ENCODE measurements at places on chromosomes 7 and 10. TPM values are rescaled to one million over a fixed set of nuclear protein-coding genes. Genes with fewer than 3 reads are reported as not detected.

MPP7 gene
- total RNA-seq, result not detected

HGF gene
- total RNA-seq, result 33.2 TPM

PROSER2 gene
- total RNA-seq, result 45.7 TPM

CLCN1 gene
- total RNA-seq, result not detected

TASOR2 gene
- 21.4 TPM for total RNA-seq

H2BK1 gene
- total RNA-seq, result not detected

GSDME gene
- total RNA-seq, result 6.6 TPM

ZNF117 gene
- 3.0 TPM for total RNA-seq

GNG11 gene
- total RNA-seq, result 68.2 TPM

HOXA10 gene
- not detected for total RNA-seq

ACSM6 gene
- not detected for total RNA-seq

SPOCK2 gene
- total RNA-seq, result 0.26 TPM

HABP2 gene
- not detected for total RNA-seq

PNLIPRP2 gene
- not detected for total RNA-seq

ZNHIT1 gene
- total RNA-seq, result 146 TPM

RADIL gene
- 1.3 TPM for total RNA-seq

FAM24B gene
- 3.2 TPM for total RNA-seq

TMEM236 gene
- under 0.01 TPM for total RNA-seq

CYP26A1 gene
- total RNA-seq, result not detected

MRLN gene
- total RNA-seq, result not detected

CCL24 gene
- total RNA-seq, result not detected

AGMO gene
- 0.26 TPM for total RNA-seq

PAPOLB gene
- 0.12 TPM for total RNA-seq

MYOZ1 gene
- not detected for total RNA-seq

WDFY4 gene
- total RNA-seq, result 0.12 TPM

IL6 gene
- total RNA-seq, result 3.0 TPM

TDRD1 gene
- 0.23 TPM for total RNA-seq

SPDYE5 gene
- total RNA-seq, result not detected

AKR1E2 gene
- total RNA-seq, result 2.9 TPM

PTF1A gene
- not detected for total RNA-seq

PAPSS2 gene
- 124 TPM for total RNA-seq

INPP5F gene
- 12.4 TPM for total RNA-seq

SRRM3 gene
- total RNA-seq, result 2.7 TPM

CACNA2D1 gene
- total RNA-seq, result 24.2 TPM

SLC18A2 gene
- total RNA-seq, result not detected

JCAD gene
- total RNA-seq, result 16.6 TPM

ATG9B gene
- total RNA-seq, result not detected

MYPN gene
- total RNA-seq, result not detected

NRCAM gene
- total RNA-seq, result 31.8 TPM

ITGA8 gene
- total RNA-seq, result 0.94 TPM

MSMB gene
- total RNA-seq, result not detected

TRIL gene
- 6.5 TPM for total RNA-seq

LDB1 gene
- total RNA-seq, result 68.1 TPM

TMEM196 gene
- 1.5 TPM for total RNA-seq

PKD2L1 gene
- not detected for total RNA-seq

TMEM229A gene
- 0.26 TPM for total RNA-seq

TPK1 gene
- 4.9 TPM for total RNA-seq
